MCF 10A (cell line): ENCODE measurements at places on chromosomes 16 and 17.

DNA sequence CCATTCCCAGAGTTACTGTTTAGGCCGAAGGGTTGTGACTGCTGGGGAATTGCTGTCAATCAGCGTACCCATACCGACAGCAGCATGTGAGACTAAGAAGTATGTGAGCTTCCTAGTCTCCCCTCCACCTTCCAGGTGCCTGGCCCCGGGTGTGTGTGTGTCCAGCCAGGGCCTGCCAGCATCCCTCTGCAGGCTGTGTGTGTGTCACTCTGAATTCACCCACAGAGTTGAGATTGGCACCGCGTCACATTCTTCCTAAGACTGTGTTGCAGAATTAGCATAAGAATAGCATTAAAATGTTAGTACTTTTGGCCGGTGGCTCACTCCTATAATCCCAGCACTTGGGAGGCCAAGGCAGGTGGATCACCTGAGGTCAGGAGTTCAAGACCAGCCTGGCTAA is 31.8 kb downstream of the PRMT7 start:
- no peak for DNase-seq

GRCh38 chr17:79102214-79102613 is 27.6 kb downstream of the ENGASE start:
- no peak for DNase-seq

GRCh38 chr17:44903012-44903685 is 3.9 kb upstream of the EFTUD2 start:
- DNase-seq = no peak

- DNase-seq = peak; percentile 8
Observed at GRCh38 chr17:51362811-51363585, 102.7 kb downstream of the UTP18 start.

GRCh38 chr16:30722443-30722842 is 23.5 kb downstream of the SRCAP start:
- no peak for DNase-seq

DNA sequence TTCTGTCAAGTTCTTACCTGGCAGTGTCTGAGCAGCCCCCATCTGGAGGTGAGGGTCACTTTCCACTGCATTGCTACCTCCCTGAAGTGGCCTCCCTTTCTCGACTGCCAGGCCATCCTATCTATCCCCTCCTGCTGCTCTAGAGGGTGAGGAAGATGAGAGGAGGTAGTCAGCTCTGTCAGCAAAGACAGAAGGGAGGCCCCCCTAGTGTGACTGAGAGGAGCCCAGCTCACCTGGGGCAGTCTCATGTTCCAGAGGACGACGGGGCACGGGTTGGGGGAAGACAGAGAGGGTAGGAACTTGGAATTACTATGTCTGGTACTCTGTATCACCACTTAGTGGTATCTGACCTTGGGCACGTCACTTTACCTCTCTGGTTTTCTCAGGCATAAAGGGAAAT is 22.0 kb downstream of the MYO19 start:
- no peak for DNase-seq

DNA sequence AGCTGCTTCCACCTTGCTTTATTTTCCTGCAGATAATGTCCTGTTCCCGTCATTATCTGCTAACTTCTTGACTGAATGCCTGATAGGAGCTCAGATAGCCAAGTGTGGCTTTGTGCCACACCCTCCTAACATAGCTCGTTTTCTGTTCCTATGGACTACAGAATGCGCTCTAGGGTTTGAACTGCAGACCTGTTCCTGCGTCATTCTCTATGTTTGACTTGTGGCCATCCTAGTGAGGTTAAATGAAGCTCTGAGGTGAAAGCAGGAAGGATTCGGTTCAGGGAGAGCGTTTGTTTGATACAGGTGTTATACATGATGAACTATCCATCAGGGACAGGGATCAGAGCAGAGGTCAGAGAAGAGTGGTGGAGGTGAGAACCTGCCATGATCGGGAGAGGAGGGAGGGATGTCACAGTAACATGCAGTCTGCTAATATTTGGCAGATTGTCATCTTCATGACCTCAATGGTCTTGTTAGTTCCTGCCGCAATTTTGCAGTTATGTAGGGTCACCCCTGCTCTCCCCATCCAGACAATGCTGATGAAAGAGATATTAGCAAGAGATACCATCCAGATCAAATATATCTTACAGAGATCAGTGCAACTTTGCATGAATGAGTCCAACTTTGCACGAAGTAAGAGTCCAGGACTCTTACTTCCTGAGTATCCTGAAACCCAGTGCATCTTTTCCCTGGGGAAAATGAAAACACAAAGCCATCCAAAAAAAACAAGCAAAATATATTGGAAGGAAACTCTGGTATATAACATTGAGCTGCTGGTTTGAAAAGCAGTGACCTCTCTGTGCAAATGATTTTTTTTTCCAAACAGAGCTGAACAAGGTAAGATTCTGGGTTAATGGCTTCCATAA is 32.8 kb downstream of the MPHOSPH6 start:
- DNase-seq = peak; percentile 9

- no peak for DNase-seq
Observed at GRCh38 chr17:75133001-75133400, 1.5 kb upstream of the NT5C start.

- DNase-seq = no peak
Observed at GRCh38 chr17:33732116-33732515, 439.0 kb upstream of the ASIC2 start.

GRCh38 chr17:62916684-62917571 is 49.1 kb upstream of the TANC2 start:
- no peak for DNase-seq

DNA sequence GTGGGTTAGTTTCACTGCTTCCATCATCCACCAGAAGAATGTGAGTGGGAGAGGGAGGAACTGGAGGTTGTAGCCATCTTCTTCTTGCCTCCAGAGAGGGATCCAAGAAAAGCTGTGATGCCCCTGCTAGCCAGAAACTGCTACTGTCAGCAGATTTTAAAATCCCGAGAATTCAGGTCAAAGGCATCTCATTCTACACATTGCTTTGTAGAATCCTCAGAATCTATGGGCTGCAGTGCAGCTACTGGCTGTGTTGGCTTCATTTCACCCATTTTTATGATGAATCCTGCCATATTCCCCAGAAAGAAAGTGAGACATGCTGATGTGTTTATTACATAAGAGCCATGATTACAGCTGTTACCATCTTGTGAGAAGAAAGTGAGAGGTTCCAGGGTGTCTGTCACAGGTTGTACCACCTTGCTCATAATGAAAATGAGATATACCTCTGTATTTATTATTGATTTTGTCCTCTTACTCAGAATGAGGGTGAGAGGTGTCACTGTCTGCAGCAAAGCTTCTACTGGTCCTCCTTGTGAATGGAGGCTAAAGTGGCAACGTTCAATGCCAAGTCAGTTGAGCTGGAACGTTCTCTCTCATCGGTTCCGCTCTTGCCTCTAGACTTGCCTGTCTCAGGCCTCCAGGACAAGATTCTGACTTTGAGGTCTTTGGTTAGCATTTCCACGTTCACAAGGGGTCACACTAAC is 50.1 kb upstream of the MYH10 start:
- DNase-seq = no peak

DNA sequence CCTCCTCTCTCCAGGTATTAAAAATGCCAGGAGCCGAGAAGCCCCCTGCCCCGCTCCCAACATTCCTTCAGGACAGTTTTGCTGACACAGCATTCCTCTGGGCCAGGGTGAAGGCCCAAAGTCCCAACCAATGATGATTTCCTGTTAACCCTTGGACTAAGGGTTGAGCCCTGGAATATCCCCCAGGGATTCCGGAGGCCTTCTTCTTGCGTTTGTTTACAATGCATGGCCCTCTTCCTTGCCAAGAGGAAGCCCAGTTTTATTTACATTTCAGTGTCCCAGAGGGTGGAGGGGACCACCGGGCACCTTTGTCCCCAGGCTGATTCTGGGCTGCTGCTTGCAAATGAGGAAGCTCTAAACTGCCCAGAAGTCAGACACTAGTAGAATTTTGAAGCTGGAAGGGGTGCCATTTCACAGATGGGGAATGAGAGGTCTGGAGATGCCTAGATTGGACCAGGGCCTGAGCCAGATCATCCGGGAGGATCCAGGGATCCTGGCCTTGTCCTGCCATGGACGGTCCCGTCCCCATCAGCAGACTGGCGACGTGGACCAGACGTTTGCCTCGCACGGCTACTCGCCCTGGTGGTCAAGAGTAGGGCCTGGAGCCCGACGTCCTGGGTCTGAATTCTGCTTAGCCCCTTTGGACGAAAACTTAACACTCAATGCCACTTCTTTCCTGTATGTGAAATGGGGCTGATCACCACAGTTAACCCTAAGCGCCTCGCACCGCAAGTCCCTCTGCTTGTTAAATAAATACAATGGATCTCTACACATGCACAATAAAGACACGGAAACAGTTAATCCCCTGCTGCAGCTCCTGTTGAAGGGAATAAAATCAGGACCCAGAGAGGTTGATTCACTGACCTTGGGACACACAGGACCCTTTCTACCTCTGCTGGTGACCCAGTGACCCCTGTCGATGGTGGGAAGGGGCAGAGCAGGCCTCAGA is 55.6 kb upstream of the CIBAR2 start:
- DNase-seq = no peak

DNA sequence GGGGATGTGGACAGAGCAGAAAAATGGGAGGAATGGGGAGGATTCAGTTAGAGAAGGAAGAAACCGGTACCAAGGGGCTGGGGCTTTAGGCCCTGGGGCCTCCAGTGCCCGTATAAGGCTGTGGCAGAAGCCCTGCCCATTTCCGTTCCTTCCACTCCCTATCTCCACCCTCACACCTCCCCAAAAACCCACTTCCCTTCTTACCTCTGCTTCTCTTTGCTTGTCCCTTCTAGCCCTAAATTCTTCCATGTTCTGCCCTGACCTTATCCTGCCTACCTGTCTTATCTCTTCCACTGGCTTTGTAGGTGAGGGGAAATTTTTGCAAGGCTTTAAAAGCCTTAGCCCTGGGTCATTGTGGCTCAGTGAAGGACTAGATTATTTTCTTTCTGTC is 4.1 kb downstream of the RNF167 start:
- no peak for DNase-seq

DNA sequence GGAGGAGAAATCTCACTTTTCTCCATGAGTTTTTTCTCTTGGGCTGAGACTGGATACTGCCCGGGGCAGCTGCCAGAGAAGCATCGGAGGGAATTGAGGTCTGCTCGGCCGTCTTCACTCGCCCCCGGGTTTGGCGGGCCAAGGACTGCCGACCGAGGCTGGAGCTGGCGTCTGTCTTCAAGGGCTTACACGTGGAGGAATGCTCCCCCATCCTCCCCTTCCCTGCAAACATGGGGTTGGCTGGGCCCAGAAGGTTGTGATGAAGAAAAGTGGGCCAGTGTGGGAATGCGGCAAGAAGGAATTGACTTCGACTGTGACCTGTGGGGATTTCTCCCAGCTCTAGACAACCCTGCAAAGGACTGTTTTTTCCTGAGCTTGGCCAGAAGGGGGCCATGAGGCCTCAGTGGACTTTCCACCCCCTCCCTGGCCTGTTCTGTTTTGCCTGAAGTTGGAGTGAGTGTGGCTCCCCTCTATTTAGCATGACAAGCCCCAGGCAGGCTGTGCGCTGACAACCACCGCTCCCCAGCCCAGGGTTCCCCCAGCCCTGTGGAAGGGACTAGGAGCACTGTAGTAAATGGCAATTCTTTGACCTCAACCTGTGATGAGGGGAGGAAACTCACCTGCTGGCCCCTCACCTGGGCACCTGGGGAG is 19.1 kb downstream of the NGFR start:
- no peak for DNase-seq

DNA sequence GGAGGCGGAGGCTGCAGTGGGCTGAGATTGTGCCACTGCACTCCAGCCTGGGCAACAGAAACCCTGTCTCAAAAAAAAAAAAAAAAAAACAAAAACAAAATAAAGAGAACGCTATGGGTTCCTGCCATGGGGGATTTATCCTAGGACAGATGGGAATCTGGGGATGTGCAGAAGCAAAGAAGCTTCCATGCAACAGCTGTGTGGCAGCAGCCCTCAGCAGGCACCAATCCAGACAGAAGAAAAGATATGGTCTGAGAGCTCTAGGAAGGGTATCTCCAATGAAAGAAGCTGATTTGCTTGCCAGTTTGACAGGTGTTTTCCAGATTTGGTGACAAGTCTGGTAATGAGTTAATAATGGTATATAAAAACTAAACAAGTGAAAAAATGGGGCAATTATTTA is 11.6 kb downstream of the MYO19 start:
- no peak for DNase-seq

- peak; percentile 40 for DNase-seq
Observed at GRCh38 chr16:49592546-49593423, 219.2 kb downstream of the C16orf78 start.

DNA sequence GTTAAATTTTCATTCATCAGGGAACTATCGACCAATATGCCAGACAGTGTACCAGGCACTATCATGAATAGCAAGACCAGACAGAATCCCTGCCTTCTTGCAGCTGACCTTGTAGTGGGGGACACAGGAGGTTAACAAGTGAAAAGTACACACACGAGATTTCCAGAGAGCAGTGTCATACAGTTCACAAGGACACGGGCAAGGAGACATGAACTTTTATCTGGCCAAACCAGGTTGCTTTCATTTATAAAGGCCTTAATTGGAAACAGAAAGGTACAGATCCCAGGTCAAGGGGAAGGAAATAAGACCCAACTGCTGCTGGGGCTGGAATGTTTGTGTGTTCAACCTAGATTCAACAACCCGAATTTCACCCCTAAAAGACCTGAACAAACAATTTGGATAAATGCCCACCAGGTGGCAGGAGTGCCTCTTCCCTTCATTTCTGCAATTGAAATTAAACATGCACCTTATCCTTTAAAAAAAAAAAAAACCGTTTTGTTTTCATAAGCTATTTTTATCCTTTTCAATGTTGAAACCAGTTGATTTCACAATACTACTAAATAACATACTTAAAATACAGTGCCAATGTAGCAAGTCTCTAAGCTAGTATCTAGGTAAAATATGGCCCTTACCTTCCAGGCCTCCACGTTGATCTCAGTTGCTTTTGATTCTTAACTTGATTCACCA is 65.9 kb downstream of the EMP2 start:
- peak; percentile 83 for DNase-seq

- peak; percentile 32 for DNase-seq
Observed at GRCh38 chr17:5788266-5788900, 204.1 kb upstream of the NLRP1 start.

DNA sequence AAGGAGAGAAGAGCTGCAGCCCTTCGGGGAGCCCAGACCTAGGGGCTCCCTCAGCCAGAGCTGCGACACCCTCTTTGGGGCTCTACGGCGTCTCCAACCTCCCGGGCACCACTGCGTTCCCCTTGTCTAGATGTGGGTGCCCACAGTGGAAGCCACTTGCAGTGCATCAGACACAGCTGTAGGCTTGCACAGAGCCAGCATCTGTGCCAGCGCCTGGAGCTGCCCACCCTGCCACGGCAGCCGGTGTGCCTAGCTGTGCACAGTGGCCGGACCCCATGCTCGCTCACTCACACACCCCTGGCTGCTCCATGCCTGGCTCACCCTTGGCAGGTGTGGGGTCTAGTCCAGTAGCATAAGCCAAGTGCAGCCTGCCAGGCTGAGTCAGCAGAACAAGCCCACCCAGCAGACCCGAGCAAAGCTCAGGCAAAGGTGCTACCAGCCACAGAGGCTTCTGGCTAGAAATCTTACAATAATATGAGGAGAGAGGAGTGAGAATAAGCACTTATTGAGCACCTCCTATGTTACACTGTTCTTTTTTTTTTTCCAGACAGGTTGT is 12.9 kb upstream of the KDM8 start:
- DNase-seq = no peak

GRCh38 chr17:73953206-73954033 is 250.1 kb upstream of the RPL38 start:
- no peak for DNase-seq
